ENCODE measurements at places on chromosomes 3 and 15.
A peak's percentile ranks its signal among the peaks of the same experiment; 100 is the strongest.

DNA sequence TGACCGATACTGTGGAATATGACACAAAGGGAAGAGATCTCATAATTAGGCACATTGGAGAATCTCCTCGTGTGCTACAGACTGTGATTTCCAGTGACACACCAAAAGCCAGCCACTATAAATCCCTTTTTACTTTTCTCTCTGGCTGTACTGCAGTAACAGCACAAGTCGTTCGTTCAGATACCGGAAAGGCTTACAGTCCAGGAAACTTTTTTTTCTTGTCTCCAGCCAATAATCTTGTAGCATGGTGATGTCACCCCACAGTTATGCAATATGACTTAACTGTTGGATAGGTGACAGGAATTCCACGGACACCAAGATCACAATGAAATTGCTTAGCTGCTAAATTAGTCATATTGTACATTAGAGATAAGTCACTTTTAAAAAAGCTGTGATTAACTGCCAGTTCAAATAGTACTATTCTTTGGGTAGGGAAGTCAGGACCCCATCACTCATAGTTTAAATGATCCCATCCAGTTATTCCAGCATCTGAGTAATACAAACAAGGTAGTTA lies 36.3 kb upstream of the TSC22D2 start:
- DNase-seq: no peak

DNA sequence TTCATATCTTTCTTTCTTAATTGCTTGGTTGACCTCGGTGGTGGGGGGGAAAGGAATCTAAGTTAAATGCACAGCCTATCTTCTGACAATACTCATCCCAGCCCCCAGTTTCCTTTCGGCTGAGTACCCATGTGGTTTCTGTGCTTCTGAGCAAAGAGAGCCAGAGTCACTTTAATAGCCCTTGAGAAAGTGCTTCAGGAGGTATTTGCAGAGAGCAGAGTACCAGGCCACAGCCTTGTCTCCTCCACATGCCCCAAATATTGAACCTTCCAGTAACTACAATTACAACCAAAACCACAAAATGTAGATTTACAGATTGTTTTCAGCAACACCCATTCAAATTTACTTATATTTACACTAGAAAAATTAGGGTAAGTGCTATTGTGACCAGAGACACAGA lies 647.4 kb downstream of the NR2F2 start:
- no peak for DNase-seq

- no peak for DNase-seq
These were observed 470.9 kb downstream of the MECOM start for GRCh38 chr3:169192643-169193042.

DNA sequence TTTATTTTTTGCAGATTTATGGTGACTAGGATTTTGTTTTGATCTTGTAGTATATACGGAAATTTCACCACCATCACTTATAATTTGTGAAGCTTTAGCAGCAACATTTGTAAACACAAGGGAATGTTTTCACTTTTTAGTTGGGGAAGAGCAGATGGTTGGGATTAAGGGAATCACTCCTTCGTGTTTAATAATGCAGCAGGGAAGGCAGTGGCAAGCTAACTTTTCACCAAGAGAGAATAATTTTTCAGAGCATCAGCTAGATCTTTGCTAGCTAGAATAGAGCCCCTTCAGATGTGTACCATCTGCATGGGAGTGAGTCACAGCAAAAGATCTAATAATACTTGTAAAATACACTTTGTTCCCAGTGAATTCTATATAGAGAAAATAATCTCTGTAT lies 632.7 kb downstream of the CADM2 start:
- no peak for DNase-seq

DNA sequence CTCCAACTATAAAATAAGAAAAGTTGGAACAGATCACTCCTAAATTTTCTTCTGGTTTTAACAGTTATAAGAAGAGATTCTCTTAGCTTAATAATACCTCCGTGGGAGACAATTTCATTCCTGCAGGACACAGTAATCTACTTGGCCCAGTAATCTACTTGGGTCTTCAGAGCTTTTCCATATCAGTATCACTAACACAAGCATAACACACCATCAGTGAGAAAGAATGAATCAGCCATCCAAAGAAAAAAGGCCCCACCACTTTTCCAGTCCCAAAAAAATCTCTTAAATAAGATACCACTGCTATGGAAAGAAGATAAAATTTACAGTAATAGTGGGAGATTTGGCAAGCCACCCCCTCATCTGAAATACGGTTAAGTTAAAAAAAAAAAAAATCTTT lies 20.2 kb downstream of the SIN3A start:
- DNase-seq: no peak

- peak; percentile 54 for DNase-seq
These were observed 621 bp downstream of the ANXA2 start for GRCh38 chr15:60396958-60397771.
